ENCODE measurements at places on chromosomes 4 and X.
A peak's percentile ranks its signal among the peaks of the same experiment; 100 is the strongest.

DNA sequence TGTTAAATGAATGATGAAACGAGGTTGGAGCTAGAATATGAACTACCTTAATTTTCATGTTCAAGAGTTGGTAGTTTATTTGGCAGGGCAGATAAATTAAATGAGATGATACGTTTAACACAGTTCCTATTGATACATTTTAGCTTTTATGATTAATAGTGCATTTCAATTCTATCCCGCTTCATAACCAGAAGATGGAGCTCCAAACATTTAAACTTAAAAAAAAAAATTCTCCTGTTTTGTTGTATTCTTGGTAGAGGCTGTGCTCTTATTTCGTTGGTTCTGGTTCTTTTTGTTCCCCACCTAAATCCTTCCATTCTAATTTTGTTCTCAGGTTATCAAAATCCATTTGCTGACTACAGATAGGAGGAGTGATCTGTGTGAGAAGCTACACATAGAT is 71.8 kb upstream of the PTPN13 start:
- no peak for DNase-seq

GRCh38 chrX:72532366-72532765 is 40.3 kb downstream of the HDAC8 start:
- no peak for DNase-seq

- DNase-seq, result no peak
Measured at GRCh38 chrX:54044877-54045338, 635 bp upstream of the PHF8 start.

DNA sequence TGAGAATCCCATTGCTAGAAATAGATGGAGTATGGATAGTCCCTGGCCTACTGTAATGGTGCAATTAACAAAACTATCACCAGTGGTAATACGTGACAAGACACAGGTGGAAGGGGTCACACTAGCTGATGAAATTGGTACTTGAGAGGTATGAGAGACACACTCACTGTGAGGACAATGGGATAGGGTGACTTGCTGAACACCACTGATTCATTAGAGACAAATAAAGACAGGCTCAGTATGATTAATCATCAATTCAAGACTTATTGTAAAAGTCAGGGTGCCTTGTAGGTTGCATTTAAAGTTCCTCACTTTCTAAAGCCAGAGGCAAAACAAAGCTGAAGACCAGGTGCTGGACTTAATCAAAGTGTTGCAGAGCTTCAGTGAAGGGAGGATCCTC is 361.6 kb upstream of the EMCN start:
- no peak for DNase-seq

- DNase-seq, result no peak
Measured at GRCh38 chr4:9800848-9801247, 19.4 kb downstream of the DRD5 start.

DNA sequence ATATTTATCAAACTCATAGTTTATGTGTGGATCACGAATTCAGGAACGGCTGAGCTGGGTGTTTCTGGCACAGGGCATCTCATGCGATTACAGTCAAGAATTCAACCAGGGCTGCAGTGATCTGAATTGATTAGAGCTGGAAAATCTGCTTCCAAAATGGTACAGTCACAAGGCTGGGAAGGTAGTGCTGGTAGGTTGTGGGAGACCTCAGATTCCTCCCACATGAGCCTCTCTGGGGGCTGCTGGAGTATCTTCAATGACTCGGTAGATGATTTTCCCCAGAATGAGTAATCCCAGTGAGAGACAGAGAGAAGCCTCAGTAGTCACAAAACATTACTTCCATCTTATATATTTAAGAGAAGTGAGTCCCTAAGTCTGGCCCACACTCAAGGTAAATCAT is 36.2 kb upstream of the PRDX4 start:
- DNase-seq, result no peak

DNA sequence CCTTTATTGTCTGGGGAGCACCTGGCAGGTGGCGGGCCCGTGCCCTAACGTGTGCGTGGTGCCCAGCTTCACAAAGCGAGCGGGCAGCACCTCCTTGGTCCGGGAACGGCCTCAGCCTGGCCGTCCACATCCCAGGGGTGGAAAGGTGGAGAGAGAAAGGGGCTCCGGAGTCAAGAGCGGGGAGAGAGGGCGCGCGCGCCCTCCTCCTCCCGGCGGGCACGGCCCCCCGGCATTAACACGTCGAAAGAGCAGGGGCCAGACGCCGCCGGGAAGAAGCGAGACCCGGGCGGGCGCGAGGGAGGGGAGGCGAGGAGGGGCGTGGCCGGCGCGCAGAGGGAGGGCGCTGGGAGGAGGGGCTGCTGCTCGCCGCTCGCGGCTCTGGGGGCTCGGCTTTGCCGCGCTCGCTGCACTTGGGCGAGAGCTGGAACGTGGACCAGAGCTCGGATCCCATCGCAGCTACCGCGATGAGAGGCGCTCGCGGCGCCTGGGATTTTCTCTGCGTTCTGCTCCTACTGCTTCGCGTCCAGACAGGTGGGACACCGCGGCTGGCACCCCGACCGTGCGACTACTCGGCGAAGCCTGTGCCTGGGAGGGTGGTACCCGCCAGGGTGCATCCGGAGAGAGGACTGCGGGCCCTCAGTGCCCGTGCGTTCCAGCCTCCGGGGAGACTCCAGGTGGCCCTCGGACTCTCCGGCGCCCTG is at the start of gene KIT:
Gene KIT (plus strand): TSS at position 407 of the 701 bp plus-strand sequence. CDS start 58 bp downstream, at position 465.
- no peak for DNase-seq

GRCh38 chr4:38491854-38492478 is 172.0 kb upstream of the KLF3 start:
- no peak for DNase-seq

- no peak for DNase-seq
Measured at GRCh38 chr4:13601848-13602247, 25.7 kb downstream of the BOD1L1 start.

DNA sequence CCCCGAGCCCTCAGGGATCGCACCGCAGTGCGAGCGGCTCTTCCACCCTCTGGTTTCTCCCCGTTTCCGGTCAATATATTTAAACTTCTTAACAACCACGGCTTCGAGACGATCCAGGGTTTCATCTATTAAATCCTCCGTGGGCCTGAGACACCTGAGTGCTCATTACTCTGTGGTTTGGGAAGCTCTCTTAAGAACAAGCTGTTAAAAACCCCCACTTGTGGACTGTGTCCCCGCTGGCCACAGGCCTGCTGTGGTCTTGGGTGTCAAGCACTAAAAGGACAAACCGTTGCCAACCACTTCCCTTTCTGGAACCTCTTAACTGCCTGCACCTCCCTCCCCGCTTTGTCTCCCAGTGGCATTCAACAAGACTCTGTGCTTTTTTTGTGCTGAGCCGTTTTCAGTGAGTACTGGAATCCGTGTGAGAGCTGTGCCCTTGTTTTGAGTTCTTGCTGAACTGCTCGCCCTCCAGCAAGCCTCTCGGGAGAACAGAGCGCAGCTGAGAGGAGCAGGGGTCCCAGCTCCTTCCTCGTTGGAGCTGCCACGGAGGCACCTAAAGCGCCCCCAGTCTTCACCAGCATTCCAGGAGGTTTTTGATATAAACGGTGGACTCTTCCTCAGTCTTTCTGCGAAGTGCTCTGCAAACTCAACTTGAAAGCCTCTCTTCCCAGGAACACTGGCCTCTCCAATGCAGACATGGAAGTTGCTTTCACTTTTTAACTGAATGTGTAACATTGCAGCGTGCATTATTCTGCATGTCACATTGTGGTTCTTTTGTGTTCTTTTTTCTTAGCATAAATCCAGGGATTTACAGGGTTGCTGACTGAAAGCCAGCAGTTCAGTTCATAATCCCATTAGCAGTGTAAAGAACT is 691 bp upstream of the IGFBP7 start:
- DNase-seq, result peak; percentile 68

GRCh38 chr4:104457308-104457981 is 37.2 kb downstream of the CXXC4 start:
- DNase-seq, result no peak

- no peak for DNase-seq
Measured at GRCh38 chr4:23775694-23776093, 114.2 kb downstream of the PPARGC1A start.

GRCh38 chr4:142698552-142698951 is 147.5 kb downstream of the INPP4B start:
- no peak for DNase-seq

DNA sequence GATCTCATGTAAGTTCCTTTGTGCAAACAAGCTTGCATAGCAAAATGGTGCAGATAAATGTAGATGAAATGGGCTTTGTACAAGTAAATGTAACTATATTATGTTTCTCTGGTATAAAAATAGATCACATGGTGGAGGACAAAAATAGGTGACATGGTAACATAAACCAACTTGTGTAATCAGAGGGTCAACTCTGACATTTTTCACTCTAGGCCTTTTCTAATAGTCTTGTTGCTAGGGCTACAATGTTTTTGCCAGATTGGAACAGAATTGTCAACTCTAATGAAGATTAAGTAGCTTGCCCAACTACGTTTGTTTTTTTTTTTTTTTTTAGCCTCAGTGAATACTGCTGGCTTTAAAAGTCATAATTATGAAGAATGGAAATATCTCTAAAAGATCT is 11.5 kb downstream of the MAD2L1 start:
- DNase-seq, result no peak

- no peak for DNase-seq
Measured at GRCh38 chr4:80249144-80249543, 17.3 kb upstream of the FGF5 start.

DNA sequence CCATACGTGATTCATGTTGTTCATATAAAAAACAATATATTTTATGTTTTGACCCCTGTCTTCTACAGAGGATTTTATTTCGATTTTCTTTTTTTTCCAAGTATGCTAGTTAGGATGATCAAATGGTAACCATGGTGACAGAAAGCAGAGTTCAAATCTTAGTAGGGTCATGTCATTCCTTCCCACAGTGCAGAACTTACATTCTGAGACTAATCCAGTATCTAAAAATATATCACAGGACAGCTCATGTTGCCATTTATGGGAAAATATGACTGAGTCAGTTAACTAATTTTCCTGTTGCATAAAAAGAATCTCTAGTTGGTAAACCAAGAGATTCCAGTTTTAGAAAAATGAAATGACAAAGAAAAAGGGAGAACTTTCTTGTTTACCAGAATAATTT is 209.5 kb downstream of the PARM1 start:
- DNase-seq, result no peak

- DNase-seq, result no peak
Measured at GRCh38 chr4:1536579-1537409, 130.6 kb upstream of the NKX1-1 start.

DNA sequence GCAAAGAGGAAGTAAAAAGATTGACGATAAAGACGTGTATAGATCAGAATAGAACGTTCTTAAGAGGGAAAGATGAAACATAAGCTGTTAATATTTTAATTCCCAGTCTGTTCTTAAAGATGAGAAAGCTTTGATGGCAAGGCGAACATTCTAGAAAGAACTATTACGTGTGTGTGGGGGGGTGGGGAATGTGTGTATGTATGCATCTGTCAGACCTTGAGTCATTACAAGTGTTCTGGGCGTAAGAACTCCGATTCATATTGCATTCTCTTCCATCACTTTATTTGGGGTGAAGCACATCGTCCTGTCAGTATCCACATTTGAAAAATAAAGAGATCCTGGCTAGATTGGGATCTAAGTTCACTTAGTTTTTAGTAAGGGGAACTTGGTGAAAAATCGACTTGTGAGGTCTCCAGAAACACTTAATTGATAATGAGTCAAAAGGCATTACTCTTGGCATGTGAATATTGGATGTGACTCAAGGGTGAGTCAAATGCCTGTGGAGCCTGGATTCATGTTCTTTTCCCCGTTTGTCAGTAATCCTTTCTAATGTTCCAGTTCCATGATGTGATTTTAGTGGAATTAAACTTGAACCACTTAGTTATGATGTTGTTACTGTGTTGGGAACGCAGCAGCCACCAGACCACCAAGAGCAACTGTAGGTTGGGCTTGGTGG is 3.1 kb downstream of the SMS start:
- no peak for DNase-seq

- no peak for DNase-seq
Measured at GRCh38 chr4:74474345-74475090, 29.6 kb downstream of the AREG start.

DNA sequence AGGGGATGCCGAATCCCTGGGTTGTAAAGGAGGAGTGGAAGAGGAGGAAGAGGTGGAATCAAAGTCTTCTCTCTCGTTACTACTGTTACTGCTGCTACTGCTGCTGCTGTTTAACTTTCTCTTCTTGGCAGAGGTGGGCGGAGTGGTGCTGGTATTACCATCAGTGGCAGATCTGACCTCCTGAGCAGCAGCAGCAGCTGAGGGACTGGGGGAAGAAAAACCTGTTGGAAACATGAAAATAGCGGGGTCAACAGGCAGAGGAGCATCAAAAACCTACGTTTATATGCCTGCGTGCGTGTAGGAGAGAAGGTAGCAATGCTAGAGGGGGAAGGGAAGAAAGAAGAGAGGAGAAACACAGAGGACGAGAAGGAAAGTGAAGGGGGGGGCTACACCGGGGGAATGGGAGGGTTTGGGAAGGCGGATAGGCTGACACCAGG is 339 bp downstream of the CUL4B start:
- peak; percentile 62 for DNase-seq

- no peak for DNase-seq
Measured at GRCh38 chr4:65597697-65598096, 72.6 kb downstream of the EPHA5 start.

- DNase-seq, result no peak
Measured at GRCh38 chrX:43003939-43004338, 226.0 kb upstream of the PPP1R2C start.

GRCh38 chr4:77745792-77746191 is 73.4 kb downstream of the CNOT6L start:
- no peak for DNase-seq

GRCh38 chr4:166594326-166594946 is 639.9 kb downstream of the SPOCK3 start:
- DNase-seq, result no peak

- DNase-seq, result no peak
Measured at GRCh38 chr4:32824336-32824735, 2104.2 kb downstream of the PCDH7 start.

- DNase-seq, result no peak
Measured at GRCh38 chrX:85109235-85109634, 105.6 kb downstream of the APOOL start.

GRCh38 chr4:61446941-61447340 is 246.8 kb downstream of the ADGRL3 start:
- DNase-seq, result no peak

DNA sequence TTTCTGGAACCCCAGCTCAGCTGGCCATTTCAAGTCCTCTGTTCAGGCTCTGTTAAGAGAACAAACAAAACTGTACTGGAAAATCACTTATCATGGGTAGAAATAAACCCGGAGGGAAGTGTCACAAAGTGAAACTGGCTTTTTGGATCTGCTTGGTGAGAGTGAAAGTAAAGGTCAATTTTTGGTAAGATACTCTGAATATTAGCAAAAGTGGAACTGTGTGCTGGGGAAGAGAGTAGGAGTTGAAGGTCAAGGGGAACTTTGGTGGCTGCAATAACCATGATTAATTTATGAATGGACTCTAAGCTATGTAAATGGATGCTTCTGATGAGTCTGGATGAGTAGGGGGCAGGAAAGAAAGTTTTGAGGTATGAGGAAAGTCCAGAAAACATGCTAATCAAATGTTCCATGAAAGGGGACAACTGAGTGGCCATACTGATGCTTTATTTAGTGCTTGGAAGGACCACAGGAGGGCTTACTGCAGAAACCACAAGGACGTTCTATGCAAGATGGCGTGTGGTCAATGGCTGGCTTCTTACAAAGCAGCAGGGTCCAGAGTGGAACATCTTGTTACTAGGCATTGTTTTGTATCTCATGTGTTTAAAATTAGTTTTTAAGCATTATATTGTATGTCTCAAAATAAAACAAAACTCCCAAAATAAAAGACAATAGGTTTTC is 36.8 kb upstream of the TNIP3 start:
- no peak for DNase-seq

All from left renal pelvis (tissue), 4 donors.